ENCODE measurements at places on chromosomes 5 and 9.

GRCh38 chr5:152514827-152515397 lies 109.8 kb upstream of the NMUR2 start:
- no peak for DNase-seq

- no peak for DNase-seq
Observed at GRCh38 chr9:18472841-18473251, 1.1 kb upstream of the ADAMTSL1 start.

GRCh38 chr5:158967541-158967940 lies 132.2 kb downstream of the EBF1 start:
- DNase-seq, result peak; percentile 59

DNA sequence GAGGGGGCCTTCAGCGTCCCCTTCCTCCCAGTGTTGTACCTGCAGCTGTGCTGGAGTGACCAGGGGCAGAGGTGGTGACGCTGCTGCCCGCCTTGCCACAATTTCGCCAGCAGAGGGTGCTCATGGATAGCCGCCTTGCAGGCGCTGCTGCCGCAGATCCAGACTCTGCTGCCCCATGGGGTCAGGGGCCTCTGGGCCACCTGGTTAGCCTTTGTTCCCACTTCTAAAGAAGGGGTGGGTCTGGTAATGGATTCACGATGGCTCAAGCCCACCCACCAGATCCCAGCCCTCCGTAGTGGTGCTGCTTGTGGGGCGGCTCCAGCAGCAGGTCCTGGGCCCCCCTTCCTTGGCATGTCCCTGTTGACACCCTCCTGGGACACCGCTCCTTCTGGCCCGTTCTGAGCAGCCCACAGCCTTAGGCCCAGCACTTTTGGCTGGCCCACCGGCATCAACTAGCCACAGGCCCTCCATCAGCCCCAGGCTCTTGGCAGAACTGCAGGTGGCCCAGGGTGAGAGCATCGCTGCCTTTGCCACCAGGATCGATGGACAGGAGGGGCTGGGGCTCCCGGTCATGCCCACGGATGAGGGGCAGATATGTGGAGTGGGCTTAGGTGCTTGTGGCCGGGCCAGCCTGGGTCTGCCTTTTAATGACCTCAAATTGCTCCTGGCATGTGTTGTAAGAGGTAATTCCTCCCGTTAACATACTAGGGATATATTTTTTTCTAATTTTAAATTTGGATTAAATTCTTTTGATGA lies 57.2 kb downstream of the COL5A1 start:
- peak; percentile 73 for DNase-seq

- DNase-seq, result no peak
Observed at GRCh38 chr9:79692857-79693571, 121.2 kb downstream of the TLE4 start.

GRCh38 chr5:122101636-122102285 lies 23.7 kb upstream of the LOX start:
- peak; percentile 28 for DNase-seq

GRCh38 chr5:81513982-81514381 lies 120.0 kb upstream of the ACOT12 start:
- no peak for DNase-seq

GRCh38 chr5:101009758-101010519 lies 106.9 kb upstream of the ST8SIA4 start:
- no peak for DNase-seq

DNA sequence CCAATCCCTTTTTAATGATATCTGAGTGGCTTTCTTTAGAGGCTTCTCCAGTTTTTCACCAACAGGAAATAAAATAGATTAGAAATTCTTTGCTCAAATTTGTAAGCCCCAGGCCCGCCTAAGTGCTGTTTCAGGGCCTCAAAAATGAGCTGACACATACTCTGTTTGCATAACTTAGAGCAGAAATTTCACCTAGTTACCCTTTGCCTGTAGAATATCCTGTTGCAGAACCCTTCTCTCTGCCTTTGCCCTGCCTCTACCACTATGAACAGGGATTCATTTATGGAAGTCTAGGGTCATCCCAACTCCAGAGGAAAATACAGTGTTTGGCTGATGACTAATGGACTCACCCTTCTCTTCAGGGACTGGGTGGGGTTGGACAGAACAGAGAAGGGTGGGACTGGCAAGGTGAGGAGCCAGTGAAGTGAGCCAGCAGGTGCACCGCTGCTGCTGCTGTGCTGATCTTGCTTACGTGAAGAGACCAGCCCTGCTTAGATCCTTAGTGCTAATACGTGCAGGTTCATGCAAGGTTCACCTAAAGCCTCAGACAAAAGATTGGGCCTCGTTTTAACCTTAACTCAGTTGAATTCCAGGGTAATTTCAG lies 22.8 kb downstream of the OSTF1 start:
- no peak for DNase-seq

GRCh38 chr9:1882711-1883403 lies 132.3 kb upstream of the SMARCA2 start:
- DNase-seq, result no peak

GRCh38 chr9:88362681-88363080 lies 25.6 kb upstream of the SPIN1 start:
- DNase-seq, result no peak

- no peak for DNase-seq
Observed at GRCh38 chr5:156277290-156277689, 49.7 kb upstream of the SGCD start.

- DNase-seq, result no peak
Observed at GRCh38 chr9:68749579-68750159, 44.6 kb downstream of the PIP5K1B start.

GRCh38 chr5:94751460-94751859 lies 133.0 kb downstream of the SLF1 start:
- no peak for DNase-seq

DNA sequence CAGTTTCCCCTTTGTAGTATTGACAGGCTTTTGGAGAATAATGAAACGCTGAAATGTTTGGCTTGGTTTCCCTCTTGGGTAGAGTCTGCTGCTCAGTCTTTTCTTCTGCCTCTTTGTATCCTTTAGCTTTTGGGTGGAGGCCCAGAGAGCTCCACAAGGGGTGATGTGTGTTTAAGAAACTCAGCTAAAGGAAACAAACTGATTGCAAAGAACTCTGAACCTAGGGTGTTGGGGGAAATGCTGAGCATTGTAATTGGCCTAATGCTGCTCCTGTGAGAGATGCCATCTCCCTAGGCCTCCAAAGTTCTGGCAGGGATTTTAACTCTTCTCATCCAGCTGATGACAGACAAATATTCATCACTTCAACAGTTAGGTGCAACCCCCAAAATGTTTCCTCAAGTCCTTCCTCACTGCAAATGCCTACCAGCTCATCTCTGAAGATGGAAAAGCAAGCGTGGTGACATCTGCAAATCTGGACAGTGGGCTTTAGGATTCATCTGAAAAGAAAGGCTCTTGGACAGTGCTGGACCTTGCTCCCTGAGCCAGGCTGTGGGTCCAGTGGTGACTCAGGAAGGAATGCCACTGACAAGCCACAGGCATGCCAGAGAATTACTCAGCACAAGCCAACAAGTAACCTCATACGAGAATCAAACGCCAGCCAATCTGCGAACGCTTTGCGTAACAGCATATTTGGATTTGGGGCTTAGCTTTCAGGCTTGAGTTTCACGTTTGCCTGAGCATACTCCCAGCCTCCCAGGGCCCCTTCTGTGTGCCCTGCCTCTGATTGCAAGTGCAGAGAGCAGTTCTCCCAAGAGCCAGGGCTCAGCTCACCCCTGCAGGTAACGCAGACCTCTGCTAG lies 30.5 kb upstream of the ZSWIM6 start:
- no peak for DNase-seq

GRCh38 chr5:126137891-126138280 lies 285.3 kb upstream of the GRAMD2B start:
- DNase-seq, result no peak

DNA sequence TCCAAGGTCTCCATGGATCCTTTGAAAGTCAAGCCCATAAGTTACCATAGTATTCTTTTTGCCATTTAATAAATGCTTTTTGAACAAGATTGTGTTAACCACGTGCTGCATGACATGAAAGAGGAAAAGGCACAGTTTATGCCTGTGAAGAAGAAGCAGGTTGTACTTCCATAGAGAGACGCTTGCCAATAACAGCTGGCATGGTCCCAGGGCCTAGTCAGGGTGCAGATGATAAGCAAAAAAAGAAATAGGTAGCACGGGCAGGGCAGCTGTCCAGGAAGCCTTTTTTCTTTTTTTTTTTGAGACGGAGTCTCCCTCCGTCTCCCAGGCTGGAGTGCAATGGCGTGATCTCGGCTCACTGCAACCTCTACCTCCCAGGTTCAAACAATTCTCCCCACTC lies 71.8 kb upstream of the CLINT1 start:
- no peak for DNase-seq
